ENCODE measurements at places on chromosomes 12 and 14.

GRCh38 chr14:58961045-58961731 is 227.3 kb upstream of the DAAM1 start:
- DNase-seq = no peak

GRCh38 chr14:53346988-53347387 is 193.9 kb upstream of the DDHD1 start:
- no peak for DNase-seq

DNA sequence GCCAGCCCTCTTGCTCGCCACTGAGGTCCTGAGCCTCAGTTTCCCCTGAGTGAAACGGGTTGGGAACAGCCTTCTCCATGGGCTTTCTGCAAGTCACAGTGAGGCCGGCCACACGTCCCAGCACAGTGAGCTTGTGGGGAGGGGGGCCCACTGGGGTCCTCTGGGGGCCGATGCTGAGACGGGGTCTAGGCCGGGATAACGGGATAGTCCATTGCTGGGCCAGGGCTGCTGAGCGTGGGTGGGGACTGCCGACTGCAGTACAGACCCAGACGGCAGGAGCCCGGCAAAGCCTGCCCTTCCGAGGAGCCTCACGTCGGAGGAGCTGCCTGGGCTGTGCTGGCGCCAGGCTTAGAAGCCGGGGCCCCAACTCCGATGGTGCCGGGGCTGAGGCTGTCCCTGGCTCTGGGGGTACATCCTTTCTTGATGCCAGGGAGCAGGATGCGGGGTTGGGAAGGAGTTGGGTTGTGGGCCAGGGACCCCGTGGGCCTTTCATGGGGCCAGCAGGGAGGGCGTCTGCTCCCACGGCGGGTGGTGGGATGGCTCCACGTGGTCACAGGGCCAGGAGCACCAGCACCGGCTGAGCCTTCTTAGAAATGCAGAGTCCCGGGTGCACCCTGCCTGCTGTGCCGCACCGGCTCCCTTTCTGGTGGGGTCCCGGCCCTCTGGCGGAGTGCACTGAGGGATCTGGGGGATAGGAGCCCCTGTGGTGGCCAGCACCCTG is 24.2 kb downstream of the NOC4L start:
- no peak for DNase-seq

- DNase-seq = no peak
Observed at GRCh38 chr12:26095186-26095585, 29.7 kb downstream of the BHLHE41 start.

- no peak for DNase-seq
Observed at GRCh38 chr14:97554597-97554996, 757.4 kb downstream of the VRK1 start.

DNA sequence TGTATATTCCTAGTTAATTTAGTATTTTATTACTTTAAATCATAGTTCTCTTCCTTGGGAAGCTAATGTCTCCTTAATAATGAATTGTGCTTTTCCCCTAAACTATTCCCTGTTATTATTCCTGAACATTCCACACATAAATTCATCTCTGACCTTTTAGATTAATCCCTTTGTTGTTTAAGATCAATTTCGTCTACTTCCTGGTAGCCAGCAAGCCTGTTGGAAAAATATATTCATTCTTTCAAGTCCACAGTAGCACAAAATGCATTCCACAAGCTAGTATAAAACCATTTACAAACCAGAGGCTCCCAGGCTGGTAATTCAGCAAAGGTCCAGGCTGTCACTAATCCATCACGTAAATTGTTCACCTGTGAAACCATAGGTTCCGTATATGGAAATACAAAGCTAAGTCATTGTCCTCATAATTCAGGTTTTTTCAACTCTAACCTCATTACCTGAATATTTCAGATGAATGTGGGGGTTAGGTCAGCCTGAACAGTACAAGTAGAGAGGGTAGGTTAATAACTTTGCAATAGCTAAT is 232.7 kb downstream of the SEC23A start:
- no peak for DNase-seq

Measured in stimulated activated CD8-positive, alpha-beta memory T cell treated with anti-CD3 and anti-CD28 coated beads, Interleukin-2, amount 100 ng/mL, for 1 hour (primary cell).